C1 segment of cervical spinal cord (tissue), 14 donors: ENCODE measurements at places on chromosomes 11 and 22.

DNA sequence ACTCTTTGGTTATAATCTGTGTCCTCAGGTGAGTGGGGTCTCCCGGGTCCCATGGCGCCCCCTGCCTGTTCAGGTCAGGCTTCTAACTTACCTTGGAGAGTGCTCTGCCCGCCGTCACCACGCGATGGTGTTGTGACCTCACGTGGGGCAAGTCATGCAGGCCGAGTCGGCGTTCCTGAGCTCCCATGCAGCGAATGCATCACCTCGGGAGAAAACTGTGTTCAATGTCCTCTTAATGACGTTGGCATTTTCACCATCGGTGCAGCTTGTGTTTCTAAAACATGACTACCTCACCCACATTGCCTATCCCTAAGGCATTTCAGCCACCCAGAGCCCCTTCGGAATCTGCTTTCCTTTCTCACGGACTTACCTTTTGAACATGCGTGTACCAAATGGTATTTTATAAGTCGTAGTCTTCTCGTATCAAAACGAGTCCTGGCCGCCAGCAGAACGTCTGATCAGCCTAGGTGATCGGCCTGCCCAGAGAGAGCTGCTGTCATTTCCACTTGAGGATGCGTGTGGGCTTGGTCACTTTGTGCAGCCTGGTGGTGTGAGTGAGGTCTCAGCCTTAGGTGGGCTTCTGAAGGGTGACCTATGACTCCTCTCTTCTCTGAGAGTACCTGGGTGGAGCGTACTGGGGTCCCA, 64.8 kb downstream of the TBC1D22A start:
- no peak for DNase-seq

- DNase-seq, result no peak
These were observed 256.9 kb downstream of the CADM1 start for GRCh38 chr11:115247361-115247760.

DNA sequence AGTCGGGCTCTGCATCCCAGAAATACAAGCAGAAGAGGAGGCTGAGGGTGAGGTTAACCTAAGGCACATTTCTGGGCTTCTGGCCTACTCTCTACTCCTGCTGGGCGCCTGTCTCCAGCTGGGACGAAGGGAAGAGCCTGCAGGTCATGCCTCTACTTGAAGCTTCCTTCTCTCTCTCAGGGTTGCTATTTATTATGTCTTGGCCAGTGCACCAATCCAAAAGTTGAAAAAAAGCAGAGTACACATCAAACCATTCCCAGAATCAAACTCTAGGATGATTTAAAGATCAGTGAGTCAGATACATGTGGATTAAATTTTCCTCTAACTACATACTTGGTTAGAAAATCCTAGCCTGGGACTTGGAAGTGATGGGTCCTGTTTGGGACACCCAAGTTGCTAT, 60.2 kb upstream of the CDON start:
- DNase-seq, result no peak

DNA sequence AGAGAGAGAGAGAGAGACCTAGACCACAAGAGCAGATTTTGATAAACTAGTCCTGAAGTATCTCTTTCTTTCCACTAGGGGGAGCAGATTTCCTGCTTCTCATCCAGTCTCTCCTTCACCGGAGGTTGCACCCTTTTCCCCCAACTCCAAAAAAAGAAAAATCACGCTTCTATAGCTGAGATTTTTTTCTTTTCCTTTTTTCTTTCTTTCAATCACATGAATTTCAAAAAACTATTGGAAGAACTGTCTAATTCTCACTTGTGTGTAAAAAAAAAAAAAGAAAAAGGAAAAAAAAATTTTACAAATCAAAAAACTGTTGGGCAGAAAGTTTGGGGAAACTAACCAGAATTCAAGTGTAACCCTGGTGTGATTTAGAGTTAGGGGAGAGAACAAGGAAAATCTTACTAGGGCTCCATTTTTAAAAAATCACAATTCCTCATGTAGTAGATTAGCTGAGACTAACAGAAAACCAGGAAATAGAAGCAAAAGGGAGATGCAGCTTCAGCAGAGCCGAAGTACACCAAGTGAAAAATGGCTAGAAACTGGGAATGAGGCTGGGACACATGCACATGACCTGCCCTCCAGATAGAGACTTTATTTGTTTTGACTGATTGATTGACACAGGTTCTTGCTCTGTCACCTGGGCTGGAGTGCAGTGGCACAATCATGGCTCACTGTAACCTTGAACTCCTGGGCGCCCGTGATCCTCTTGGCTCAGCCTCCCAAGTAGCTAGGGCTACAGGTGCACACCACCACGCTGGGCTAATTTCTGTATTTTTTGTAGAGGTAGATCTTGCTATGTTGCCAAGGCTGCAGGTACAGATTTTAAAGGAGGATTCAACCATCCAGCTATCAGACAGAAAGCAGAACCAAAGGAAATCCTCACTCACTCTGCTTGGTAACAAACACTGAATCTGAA, 27.1 kb downstream of the SDHD start:
- DNase-seq, result no peak

DNA sequence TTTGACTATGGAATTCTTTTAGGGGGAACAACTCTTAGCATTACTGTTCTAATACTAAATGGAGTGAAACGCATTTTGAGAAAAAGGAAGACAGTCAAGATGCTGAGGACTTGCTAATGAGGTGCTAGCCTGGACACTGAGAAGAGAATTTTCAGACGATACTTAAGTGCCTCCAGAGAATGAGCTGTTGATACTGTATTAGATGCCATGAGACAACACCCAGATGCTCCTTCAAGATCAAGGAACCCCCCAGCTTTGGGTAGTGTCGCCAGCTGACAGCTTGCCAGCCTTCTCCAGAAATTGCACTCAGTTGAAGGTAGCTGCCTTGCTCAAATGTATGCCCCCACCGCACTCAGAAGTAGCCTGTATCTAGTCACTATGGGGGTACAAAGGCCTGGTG, 52.5 kb upstream of the SLC36A4 start:
- no peak for DNase-seq

DNA sequence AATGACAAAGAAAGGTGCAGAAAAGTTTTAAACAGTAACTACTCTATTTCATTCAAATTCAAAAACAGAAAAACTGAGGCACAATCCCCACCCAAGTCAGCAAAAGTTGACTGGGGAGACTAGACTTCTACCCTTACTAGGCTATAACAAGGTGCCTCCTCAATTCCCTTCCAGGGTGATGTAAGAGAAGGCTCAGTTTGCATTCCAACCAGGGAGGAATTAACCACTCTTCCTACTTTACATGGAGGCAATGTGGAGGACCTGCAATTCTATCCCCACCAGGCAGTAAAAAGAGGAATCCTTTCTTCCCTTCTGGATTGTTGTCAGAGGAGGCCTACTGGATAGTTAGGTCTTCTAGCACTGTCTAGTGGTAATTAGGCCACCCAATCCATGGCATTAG, 26.1 kb downstream of the TYR start:
- DNase-seq, result no peak

GRCh38 chr11:114366331-114367243, 33.7 kb downstream of the C11orf71 start:
- no peak for DNase-seq

DNA sequence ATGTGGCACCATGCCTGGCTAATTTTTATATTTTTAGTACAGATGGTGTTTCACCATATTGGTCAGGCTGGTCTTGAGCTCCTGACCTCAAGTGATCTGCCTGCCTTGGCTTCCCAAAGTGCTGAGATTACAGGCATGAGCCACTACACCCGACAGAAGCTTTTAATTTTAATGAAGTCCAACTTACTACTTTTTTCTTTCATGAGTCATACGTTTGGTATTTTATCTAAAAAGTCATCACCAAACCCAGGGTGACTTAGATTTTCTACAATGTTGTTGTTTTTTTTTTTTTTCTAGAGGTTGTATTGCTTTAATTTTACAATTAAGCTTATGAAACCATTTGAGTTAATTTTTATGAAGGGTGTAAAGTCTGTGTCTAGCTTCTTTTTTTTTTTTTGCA, 34.9 kb downstream of the JRKL start:
- DNase-seq, result no peak

GRCh38 chr11:63826471-63827190, 12.3 kb upstream of the MARK2 start:
- DNase-seq, result no peak

- no peak for DNase-seq
These were observed 6.2 kb downstream of the ST14 start for GRCh38 chr11:130165601-130166456.

- DNase-seq, result peak; percentile 31
These were observed 23.9 kb upstream of the PANX2 start for GRCh38 chr22:50146439-50147238.
